ENCODE measurements at places on chromosomes 6 and 20. TPM values are rescaled to one million over a fixed set of nuclear protein-coding genes. Genes with fewer than 3 reads are reported as not detected.

GRCh38 chr6:28709478-28710349, 184.0 kb downstream of the GPX5 start:
- H3K36me3 ChIP-seq: no peaks in the 10 kb centered on the region
- H3K4me1 ChIP-seq: no peaks in the 10 kb centered on the region
- H3K27ac ChIP-seq: no peak overlapping the region
- peak overlapping the region; percentile 14 for H3K4me3 ChIP-seq

GRCh38 chr6:83852528-83853177, 507 bp upstream of the RIPPLY2 start:
- H3K27ac ChIP-seq: no peak overlapping the region
- peaks cover 20% of the 10 kb centered on the region for H3K4me1 ChIP-seq
- no peaks in the 10 kb centered on the region for H3K27me3 ChIP-seq
- H3K4me3 ChIP-seq: peak overlapping the region; percentile 28

GRCh38 chr6:155246825-155247224, 17.0 kb upstream of the CLDN20 start:
- H3K27ac ChIP-seq: no peak overlapping the region
- no peaks in the 10 kb centered on the region for H3K4me1 ChIP-seq
- no peak overlapping the region for H3K4me3 ChIP-seq
- DNase-seq: no peak

BCAS1 gene
- 49.8 TPM for total RNA-seq

DNA sequence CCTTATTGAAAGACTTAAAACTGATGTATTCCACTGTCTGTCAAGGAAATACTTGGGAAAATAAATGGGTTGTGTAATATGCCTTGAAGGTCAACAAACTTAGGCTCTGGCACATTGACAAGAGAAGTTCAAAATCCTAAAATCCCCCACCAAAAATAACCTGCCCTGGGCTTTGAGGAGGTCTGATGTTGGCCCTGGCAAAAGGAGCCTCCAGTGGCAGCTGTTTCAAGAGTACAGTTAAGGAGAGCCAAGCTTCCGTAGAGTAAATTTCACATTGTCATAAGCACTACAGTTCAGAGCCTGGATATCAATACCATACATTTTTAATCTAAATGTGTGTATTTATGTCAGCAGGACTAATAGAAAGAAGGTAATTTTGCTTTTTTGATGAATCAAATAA, 282.7 kb downstream of the EYA4 start:
- H3K36me3 ChIP-seq: no peaks in the 10 kb centered on the region
- no peak for DNase-seq
- no peaks in the 10 kb centered on the region for H3K27me3 ChIP-seq
- no peaks in the 10 kb centered on the region for H3K4me1 ChIP-seq
- H3K4me3 ChIP-seq: no peak overlapping the region
- no peak overlapping the region for H3K27ac ChIP-seq

GRCh38 chr20:22805219-22805618, 220.8 kb upstream of the FOXA2 start:
- H3K27ac ChIP-seq: no peak overlapping the region
- DNase-seq: no peak
- H3K4me1 ChIP-seq: no peaks in the 10 kb centered on the region
- no peaks in the 10 kb centered on the region for H3K36me3 ChIP-seq

DNA sequence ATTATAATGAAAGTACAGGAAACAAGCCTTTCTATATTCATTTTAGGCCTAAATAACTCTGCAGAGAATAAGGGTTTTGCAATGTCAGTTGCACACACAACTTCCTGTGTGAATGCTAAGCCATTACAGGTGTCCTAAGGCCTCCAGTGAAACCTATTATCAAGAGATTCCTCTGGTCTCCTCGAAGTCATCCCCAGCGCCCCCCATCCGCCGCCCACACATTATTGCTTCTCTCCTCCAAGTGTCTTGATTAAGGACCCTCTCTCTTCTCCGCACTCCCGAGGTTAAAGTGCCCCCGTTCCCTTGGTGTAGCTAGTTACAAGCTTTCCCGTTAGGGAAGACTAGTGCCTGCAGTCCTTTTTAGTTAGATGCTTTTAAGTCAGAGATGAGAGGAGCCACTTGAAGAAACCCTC, 1.3 kb downstream of the HIVEP2 start:
- DNase-seq: peak; percentile 20
- no peaks in the 10 kb centered on the region for H3K36me3 ChIP-seq
- peak overlapping the region; percentile 88 for H3K4me3 ChIP-seq
- H3K4me1 ChIP-seq: peaks cover 28% of the 10 kb centered on the region
- H3K27me3 ChIP-seq: no peaks in the 10 kb centered on the region

- H3K4me1 ChIP-seq: no peaks in the 10 kb centered on the region
- H3K27ac ChIP-seq: no peak overlapping the region
- no peak for DNase-seq
- no peaks in the 10 kb centered on the region for H3K36me3 ChIP-seq
- no peaks in the 10 kb centered on the region for H3K27me3 ChIP-seq
- no peak overlapping the region for H3K4me3 ChIP-seq
Measured at GRCh38 chr20:43408848-43409576, 48.7 kb upstream of the SRSF6 start.

DNA sequence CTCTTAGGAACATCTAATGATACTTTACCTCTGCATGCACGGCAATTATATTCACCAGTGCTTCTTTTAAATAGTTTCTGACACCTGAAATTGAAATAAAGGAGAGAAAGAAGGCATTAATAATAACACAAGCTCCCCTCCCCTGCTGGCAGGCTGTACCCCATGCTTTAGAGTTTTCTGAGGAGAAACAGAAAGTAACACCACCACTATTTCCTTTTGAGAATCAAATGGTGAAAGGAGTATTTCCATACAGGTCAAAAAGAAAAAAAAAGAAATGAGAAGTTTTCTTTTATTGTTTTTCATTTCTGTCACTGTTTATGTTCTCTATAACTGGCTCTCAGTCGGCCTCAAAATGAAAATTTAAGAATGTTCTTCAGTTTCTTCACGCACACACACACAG, 108.1 kb downstream of the IRF4 start:
- no peaks in the 10 kb centered on the region for H3K4me1 ChIP-seq
- no peaks in the 10 kb centered on the region for H3K27me3 ChIP-seq
- no peak for DNase-seq

DNA sequence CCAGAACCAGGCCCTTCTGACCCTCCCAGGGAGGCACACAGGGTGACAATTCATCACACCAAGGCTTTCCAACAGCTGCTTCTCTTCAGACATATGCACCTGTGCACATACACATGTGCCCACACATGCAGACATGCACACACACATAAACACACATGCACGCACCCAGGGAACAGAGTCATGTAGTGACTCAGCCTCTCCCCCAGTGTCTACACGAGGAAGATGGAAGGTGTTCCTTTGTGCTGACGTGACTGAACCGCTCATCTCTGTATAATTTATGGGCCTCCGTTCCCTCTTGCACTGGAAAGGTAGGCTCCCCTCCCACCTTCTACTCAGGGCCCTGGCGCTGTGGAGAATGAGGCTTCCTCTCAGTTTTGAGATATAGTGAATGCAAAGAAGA, 23.8 kb upstream of the PLEKHG1 start:
- no peak overlapping the region for H3K4me3 ChIP-seq
- no peaks in the 10 kb centered on the region for H3K27me3 ChIP-seq
- peaks cover 6% of the 10 kb centered on the region for H3K4me1 ChIP-seq
- no peaks in the 10 kb centered on the region for H3K36me3 ChIP-seq
- no peak for DNase-seq

- H3K27me3 ChIP-seq: no peaks in the 10 kb centered on the region
- no peak for DNase-seq
- no peak overlapping the region for H3K4me3 ChIP-seq
- H3K4me1 ChIP-seq: no peaks in the 10 kb centered on the region
- no peaks in the 10 kb centered on the region for H3K36me3 ChIP-seq
Measured at GRCh38 chr6:39407446-39407993, 85.0 kb upstream of the KCNK16 start.

MEI4 gene
- total RNA-seq: not detected

- no peaks in the 10 kb centered on the region for H3K4me1 ChIP-seq
- DNase-seq: no peak
- no peaks in the 10 kb centered on the region for H3K36me3 ChIP-seq
- no peaks in the 10 kb centered on the region for H3K27me3 ChIP-seq
- no peak overlapping the region for H3K4me3 ChIP-seq
Measured at GRCh38 chr20:20788308-20788707, 75.9 kb upstream of the RALGAPA2 start.

GRCh38 chr6:154914288-154914687, 80.8 kb upstream of the TIAM2 start:
- H3K4me1 ChIP-seq: peaks cover 12% of the 10 kb centered on the region
- no peak overlapping the region for H3K4me3 ChIP-seq
- peaks cover 8% of the 10 kb centered on the region for H3K36me3 ChIP-seq
- no peak for DNase-seq
